Stimulated activated CD8-positive, alpha-beta memory T cell treated with anti-CD3 and anti-CD28 coated beads, Interleukin-15, amount 100 ng/mL, for 4 hours (primary cell): ENCODE measurements at places on chromosomes 3 and 15.

DNA sequence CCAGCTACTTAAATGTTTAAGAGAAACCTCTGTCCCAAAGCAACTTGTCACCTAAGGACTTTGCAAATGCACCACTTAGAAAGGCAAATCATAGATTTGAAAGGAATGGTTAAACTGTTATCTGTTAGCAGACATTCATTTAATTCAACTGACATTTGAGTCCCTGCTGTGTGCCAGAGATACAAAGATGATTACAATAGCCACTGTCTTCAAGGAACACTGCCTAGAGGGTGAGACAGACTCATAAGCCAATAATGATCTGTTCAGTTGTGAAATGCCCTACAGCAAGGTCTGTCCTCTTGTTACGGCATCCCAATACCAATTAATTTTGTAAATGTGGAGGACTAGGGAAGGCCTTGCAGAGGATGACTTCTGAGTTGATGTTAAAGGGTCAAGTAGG lies 113.1 kb downstream of the ATG7 start:
- DNase-seq, result no peak

DNA sequence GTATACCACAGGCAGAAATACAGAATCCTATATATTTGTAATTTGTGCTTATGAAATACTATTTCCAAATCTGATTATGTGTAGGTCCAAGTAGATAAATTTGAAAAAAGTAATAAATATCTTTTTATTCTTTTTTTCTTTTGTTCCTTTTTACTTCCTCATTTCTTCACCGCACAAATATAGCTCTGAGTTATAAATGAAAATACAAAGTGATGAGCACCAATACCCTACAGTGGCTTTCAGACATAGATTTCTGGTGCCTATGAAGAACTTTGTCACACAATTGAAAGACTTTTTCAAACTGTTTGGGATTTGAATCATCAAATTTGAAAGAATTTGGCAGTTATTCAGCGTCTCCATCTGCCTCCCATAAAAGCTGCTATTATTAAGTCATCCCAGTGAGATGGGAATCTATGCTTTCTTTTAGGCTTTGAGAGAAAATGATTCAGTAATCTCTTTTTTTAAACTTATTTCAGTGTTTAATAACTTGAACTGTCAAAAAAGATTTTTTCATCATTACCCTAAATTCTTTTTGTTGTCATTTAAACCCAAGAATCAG lies 363.6 kb upstream of the GOLIM4 start:
- DNase-seq, result no peak

DNA sequence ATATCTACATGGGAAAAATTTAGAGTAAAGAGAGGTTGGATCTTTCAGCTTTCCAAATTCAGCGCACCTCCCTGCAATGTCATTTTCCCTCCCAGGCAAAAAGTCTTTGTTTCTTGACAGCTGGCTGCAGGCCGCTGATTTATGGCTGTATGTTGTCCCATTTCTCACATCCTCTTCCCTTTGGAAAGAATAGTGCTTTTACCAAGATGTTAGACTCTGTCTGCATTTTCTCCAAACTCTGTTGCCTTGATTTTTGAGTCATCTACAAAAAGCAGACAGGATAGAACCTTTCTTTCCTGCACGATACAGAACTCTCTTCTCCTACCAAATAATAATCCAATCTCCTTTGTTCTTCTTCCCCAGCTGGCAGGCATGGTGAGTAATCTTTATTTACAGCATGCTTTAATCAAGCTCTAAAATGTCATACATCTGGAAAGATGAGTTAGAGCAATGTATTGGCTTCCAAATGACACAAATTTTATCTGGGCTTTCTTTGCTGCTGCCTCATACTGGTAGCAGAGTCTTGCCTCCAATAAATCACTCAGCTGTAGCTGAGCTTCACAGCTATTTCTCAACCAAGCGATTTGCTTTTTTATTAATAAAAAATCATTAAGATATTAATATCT lies 101.9 kb downstream of the PIK3R4 start:
- no peak for DNase-seq

- DNase-seq, result no peak
These were observed 557.5 kb upstream of the GOLIM4 start for GRCh38 chr3:168653255-168653654.

GRCh38 chr15:79195239-79195638 lies 87.3 kb upstream of the ANKRD34C start:
- no peak for DNase-seq
